Transverse colon (tissue), 4 donors: ENCODE measurements at places on chromosomes 5 and 9.

DNA sequence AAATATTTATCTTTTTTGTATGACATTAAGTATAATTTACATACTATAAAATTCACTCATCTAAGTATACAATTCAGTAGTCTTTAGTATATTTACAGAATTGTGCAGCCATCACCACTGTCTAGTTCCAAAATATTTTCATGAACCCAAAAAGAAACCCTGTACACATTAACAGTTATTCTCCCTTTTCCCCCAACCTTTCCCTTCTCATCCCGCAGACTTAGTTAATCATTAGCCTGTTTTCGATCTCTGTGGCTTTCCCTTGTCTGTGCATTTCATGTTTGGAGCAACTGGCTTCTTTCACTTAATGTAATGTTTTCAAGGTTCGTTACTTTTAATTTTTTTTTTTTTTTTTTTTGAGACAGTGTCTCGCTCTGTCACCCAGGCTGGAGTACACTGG is 37.5 kb downstream of the MTREX start:
- no peak for DNase-seq
- no peaks in the 10 kb centered on the region for H3K27me3 ChIP-seq
- no peak overlapping the region for H3K4me3 ChIP-seq
- H3K4me1 ChIP-seq, result peaks cover 5% of the 10 kb centered on the region
- H3K27ac ChIP-seq, result no peak overlapping the region

DNA sequence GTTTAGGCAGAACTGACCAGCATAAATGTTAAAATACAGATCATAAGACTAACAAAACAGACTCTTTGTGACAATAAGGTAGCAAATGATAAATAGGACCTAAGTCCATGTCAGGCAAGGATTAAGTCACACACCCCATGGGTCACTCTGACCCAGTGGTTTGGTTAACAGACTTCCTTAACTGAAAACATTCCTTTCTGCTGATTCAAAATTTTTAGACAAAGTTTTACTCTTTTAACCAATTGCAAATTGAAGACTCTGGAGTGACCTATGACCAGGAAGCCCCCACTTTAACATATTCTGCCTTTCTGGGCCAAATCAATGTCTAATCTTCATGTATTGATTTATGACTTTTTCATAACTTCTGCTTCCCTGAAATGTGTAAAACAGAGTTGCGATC is 4.9 kb upstream of the NXNL2 start:
- no peaks in the 10 kb centered on the region for H3K36me3 ChIP-seq
- H3K4me1 ChIP-seq, result peaks cover 7% of the 10 kb centered on the region
- H3K27me3 ChIP-seq, result peaks cover 25% of the 10 kb centered on the region
- DNase-seq, result no peak

DNA sequence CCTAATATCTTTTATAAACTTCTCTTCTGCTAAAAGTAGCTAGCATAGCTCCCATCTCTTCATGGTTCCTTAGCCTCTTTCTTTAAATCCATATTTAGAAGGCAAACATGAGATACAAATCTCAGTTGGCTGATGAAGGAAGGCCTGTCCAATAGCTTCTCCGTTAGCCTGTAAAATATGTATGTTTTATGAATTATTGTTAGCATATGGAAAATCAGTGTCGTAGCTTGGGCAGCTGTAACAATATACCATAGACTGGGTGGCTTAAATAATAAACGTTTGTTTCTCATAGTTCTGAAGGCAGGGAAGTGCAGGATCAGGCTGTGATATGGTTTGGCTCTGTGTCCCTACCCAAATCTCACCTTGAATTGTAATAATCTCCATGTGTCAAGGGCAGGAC is 63.8 kb downstream of the PBX3 start:
- no peak for DNase-seq
- no peak overlapping the region for H3K27ac ChIP-seq
- H3K4me1 ChIP-seq, result no peaks in the 10 kb centered on the region
- no peaks in the 10 kb centered on the region for H3K36me3 ChIP-seq

- DNase-seq, result no peak
- H3K27ac ChIP-seq, result no peak overlapping the region
- H3K27me3 ChIP-seq, result no peaks in the 10 kb centered on the region
- no peaks in the 10 kb centered on the region for H3K4me1 ChIP-seq
These were observed 127.7 kb upstream of the KIF2A start for GRCh38 chr5:62178258-62178657.

GRCh38 chr9:114889802-114890224 is 40.6 kb downstream of the TNFSF8 start:
- H3K4me3 ChIP-seq, result no peak overlapping the region
- no peaks in the 10 kb centered on the region for H3K36me3 ChIP-seq
- no peak for DNase-seq
- H3K27me3 ChIP-seq, result no peaks in the 10 kb centered on the region
- H3K27ac ChIP-seq, result no peak overlapping the region

DNA sequence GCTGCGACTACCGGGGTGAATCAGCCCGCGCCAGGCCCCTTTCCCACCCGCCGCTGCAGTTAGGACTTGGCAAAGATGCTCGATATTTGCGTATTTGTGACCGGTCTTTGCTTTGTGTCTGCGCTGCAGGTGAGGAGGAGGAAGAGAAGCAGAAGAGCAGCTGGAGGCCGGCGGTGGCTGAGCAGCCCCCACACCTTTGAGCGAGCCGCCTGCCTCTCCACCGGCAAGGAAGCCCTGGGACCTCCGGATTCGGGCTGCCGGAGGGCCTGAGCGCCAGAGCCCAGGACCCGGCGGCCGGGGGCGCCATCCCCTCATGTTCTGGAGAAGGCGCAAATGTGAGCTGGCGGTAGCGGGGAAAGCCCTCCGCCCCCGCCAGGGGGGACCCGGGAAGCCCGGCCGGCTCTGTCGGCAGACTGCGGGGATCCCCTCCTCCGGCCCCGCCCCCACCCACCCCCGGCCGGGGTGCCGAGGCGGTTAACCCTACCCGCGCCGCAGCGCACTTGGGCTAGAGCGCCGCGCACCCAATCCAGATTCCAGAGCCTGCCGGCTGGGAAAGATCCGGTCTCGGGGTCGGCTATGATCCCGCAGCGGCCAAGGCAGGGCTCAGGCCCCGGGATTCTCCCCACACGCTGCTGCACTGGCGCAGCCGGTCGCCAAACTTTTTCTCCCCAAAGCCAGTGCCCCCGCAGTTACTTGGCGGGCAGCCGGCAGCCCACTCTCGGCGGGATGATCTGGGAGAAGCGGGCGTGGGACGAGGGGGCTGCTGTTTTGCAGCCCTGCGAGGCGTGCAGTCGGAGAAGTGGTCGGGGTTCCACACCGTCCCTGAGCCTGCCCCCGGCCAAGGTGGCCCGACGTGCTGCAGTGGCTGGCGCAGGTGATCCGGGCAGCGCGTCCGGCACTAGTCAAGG is 800 bp upstream of the KCNN2 start:
- DNase-seq, result no peak
- H3K36me3 ChIP-seq, result no peaks in the 10 kb centered on the region
- H3K27ac ChIP-seq, result peak overlapping the region; percentile 51
- H3K4me3 ChIP-seq, result peak overlapping the region; percentile 37
- peaks cover 21% of the 10 kb centered on the region for H3K4me1 ChIP-seq

DNA sequence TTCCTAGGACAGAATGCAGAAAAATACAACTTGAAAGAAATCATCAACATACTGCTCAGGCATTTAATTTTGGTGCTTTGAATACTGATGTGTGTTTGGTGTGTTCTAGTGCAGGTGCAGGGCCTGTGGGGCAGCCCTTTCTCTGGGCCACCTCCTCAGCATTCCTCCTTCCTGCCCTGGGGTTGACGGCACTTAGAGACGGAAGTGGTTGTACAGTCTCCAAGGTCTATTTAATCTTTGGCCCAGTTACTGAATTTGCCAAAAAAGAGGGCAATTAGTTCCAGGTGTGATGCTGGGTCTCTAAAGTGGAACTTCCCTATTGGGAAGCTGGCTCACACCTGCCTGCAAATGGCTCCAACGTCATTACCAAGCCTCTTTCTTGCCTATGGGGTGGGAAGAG is 269.0 kb downstream of the SH3GL2 start:
- H3K27ac ChIP-seq, result no peak overlapping the region
- no peaks in the 10 kb centered on the region for H3K36me3 ChIP-seq
- H3K27me3 ChIP-seq, result no peaks in the 10 kb centered on the region
- no peaks in the 10 kb centered on the region for H3K4me1 ChIP-seq
- H3K4me3 ChIP-seq, result no peak overlapping the region
- no peak for DNase-seq

- H3K27me3 ChIP-seq, result no peaks in the 10 kb centered on the region
- no peak overlapping the region for H3K27ac ChIP-seq
- DNase-seq, result no peak
- H3K4me1 ChIP-seq, result no peaks in the 10 kb centered on the region
These were observed 219.2 kb upstream of the PANK3 start for GRCh38 chr5:168798065-168799023.

DNA sequence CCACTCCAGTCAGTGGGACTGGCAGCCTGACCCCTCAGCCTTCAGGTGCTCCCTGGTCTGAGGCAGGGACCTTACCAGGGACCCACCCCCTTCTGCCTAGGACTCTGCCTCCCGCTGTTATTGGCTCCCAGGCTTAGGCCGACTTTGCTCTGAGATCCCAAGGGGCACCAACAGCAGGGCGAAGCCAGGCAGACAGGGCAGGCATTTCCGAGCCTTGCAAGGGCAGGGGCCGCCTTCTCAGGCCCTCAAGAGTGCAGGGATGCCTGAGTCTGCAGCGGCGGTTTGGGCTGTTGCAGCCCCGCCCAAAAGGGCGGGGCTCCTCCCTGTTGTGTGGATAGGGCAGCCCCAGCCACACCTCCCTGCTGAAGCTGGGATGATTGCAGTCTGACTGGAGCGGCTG is 644.6 kb downstream of the PRR16 start:
- H3K36me3 ChIP-seq, result no peaks in the 10 kb centered on the region
- no peak for DNase-seq
- H3K27ac ChIP-seq, result no peak overlapping the region
- H3K27me3 ChIP-seq, result no peaks in the 10 kb centered on the region
- H3K4me3 ChIP-seq, result no peak overlapping the region
- no peaks in the 10 kb centered on the region for H3K4me1 ChIP-seq

DNA sequence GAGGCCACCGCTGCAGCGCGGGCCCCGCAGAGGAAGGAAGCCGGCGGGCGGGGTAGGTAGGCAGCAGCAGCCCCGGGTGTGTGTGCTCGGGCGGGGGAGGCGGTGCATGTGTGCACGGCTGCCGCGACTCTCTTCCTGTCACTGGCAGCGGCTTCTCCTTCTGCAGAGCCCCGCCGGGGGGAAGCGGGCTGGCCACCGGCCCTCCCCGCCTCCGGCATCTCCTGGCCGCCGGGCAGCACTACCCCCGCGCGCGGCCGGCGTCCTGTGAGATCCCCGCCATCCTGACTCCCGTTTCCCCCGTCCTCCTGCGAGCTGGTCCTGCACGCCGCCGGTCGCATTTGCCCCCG is 315 bp downstream of the PIK3R1 start:
- H3K36me3 ChIP-seq, result no peaks in the 10 kb centered on the region
- no peak for DNase-seq
- H3K4me3 ChIP-seq, result peak overlapping the region; percentile 84
- peaks cover 22% of the 10 kb centered on the region for H3K4me1 ChIP-seq

- peaks cover 4% of the 10 kb centered on the region for H3K4me1 ChIP-seq
- peak; percentile 68 for DNase-seq
- no peaks in the 10 kb centered on the region for H3K27me3 ChIP-seq
- peak within 1 kb of the TSS; percentile 81 for H3K4me3 ChIP-seq
- H3K36me3 ChIP-seq, result no peaks in the 10 kb centered on the region
These were observed at the start of gene TRMT10B for GRCh38 chr9:37753489-37754190. TRMT10B (plus strand) TSS chr9:37753805; CDS start chr9:37761932, 8,127 bp downstream.

GRCh38 chr9:113343732-113344231 is 3.7 kb upstream of the WDR31 start:
- peaks cover 10% of the 10 kb centered on the region for H3K4me1 ChIP-seq
- H3K27me3 ChIP-seq, result no peaks in the 10 kb centered on the region
- peak overlapping the region; percentile 84 for H3K27ac ChIP-seq
- H3K4me3 ChIP-seq, result no peak overlapping the region
- no peaks in the 10 kb centered on the region for H3K36me3 ChIP-seq

GRCh38 chr9:117932585-117932984 is 228.4 kb downstream of the TLR4 start:
- H3K4me1 ChIP-seq, result no peaks in the 10 kb centered on the region
- no peak overlapping the region for H3K4me3 ChIP-seq
- H3K36me3 ChIP-seq, result no peaks in the 10 kb centered on the region
- no peak overlapping the region for H3K27ac ChIP-seq
- no peaks in the 10 kb centered on the region for H3K27me3 ChIP-seq

GRCh38 chr9:117672369-117672768 is 31.8 kb upstream of the TLR4 start:
- no peak for DNase-seq
- no peaks in the 10 kb centered on the region for H3K27me3 ChIP-seq
- no peak overlapping the region for H3K4me3 ChIP-seq
- no peaks in the 10 kb centered on the region for H3K36me3 ChIP-seq
- H3K27ac ChIP-seq, result no peak overlapping the region
- no peaks in the 10 kb centered on the region for H3K4me1 ChIP-seq

DNA sequence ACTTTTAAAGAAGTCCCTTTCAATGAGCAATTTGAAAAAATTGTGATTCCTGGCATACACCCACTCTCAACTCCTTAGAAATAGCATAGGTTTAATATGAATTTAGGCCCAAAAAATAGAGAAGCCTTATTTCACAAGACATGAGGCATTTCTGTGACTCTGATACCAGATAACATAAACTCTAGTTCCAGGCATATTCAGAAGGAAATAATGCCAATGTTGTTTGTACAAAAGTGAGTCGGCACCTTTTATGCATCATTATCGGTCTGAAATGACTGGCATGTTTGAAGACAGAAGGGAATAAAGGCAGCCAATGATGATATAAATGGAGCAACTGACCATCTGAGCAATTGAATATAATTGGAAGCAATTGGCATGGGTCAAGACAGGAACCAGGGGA is 19.4 kb upstream of the RECK start:
- no peaks in the 10 kb centered on the region for H3K36me3 ChIP-seq
- H3K27ac ChIP-seq, result no peak overlapping the region
- no peaks in the 10 kb centered on the region for H3K27me3 ChIP-seq
- no peak overlapping the region for H3K4me3 ChIP-seq
- no peaks in the 10 kb centered on the region for H3K4me1 ChIP-seq

GRCh38 chr5:68418680-68419079 is 203.1 kb downstream of the PIK3R1 start:
- no peaks in the 10 kb centered on the region for H3K27me3 ChIP-seq
- H3K4me1 ChIP-seq, result peaks cover 30% of the 10 kb centered on the region
- H3K27ac ChIP-seq, result peak overlapping the region; percentile 74
- H3K4me3 ChIP-seq, result no peak overlapping the region
- DNase-seq, result no peak

DNA sequence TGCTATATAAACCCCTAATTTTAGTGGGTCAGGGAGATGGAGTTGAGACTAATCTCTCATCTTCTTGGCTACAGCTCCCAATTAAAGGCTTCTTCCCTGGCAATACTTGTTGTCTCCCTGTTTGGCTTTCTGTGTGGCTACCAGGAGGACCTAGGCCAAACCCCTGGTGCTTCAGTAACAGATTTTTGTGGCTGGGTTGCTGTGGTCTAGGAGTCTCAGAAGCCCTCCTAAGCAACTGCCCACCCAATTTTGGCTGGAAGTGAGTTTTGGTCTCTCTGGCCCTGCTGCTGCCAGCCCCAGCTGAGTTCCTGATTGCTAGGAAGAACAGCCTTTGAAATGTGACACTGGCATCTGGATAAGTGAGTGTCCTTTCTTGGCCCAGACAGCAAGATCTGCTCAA is 9.8 kb downstream of the RIGI start:
- H3K27ac ChIP-seq, result no peak overlapping the region
- no peaks in the 10 kb centered on the region for H3K36me3 ChIP-seq
- H3K4me3 ChIP-seq, result no peak overlapping the region
- H3K4me1 ChIP-seq, result no peaks in the 10 kb centered on the region
